ENCODE measurements at places on chromosomes 6 and 20. TPM values are rescaled to one million over a fixed set of nuclear protein-coding genes. Genes with fewer than 3 reads are reported as not detected.

DNA sequence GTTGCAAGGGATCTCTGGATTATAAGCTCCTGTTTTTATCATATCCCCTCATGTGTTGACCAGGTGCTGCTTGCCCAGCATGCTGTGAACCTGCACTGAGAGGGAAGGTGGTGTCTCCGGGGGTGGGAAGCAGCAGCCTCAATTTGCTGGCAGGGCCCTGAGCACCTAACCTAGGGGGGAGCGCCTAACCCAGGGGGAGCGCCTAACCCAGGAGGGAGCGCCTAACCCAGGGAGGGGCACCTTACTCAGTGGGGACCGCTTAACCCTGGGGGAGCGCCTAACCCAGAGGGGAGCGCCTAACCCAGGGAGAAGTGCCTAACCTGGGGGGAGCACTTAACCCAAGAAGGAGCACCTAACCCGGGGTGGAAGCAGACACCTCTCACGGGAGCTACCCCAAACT lies 83.3 kb upstream of the QKI start:
- H3K4me1 ChIP-seq, result no peaks in the 10 kb centered on the region
- H3K4me3 ChIP-seq, result no peak overlapping the region
- peaks cover 6% of the 10 kb centered on the region for H3K27me3 ChIP-seq
- H3K27ac ChIP-seq, result no peak overlapping the region

DNA sequence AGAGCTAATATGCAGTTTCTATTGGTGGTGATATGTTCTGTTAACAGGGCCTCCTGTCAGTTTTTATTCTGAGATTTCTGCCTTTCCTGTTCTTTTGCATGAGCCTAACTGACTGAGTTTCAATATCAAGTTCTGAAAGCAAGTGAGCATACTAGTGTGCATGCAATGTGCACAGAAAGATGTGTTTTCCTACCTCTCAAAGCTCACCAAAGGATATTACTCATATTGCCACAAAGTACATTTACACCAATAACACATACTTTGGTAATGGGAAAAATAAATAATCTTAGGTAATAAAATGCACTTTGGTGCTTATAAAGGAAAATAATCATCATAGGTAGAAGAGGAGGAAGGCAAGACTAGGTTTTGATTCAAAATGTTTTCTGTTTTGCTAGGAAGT lies 195.0 kb downstream of the KHDC1L start:
- H3K27ac ChIP-seq, result no peak overlapping the region
- no peak for DNase-seq
- H3K27me3 ChIP-seq, result no peaks in the 10 kb centered on the region
- no peaks in the 10 kb centered on the region for H3K4me1 ChIP-seq

- no peak overlapping the region for H3K4me3 ChIP-seq
- peak; percentile 39 for DNase-seq
- H3K27ac ChIP-seq, result no peak overlapping the region
Observed at GRCh38 chr20:1509237-1509636, 18.0 kb upstream of the SIRPB2 start.

MBOAT1 gene
- 14.0 TPM for total RNA-seq

DNA sequence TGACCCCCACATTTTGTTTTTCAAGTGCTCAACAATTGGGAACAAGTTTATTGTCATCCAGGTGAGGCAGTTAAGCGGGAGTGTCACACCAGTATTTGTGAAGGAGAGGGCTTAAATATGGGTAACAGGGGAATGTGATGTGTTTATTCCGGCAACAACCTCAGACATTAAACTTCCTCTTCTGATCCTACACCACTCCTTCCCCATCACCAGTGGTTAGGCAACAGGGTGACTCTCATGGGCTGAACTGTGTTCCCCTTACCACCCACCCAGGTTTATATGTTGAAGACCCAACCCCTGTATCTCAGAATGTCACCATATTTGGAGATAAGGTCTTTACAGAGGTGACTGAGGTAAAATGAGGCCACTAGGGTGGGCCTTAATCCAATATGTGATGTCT lies 52.1 kb upstream of the RNF182 start:
- no peaks in the 10 kb centered on the region for H3K36me3 ChIP-seq
- H3K4me3 ChIP-seq, result no peak overlapping the region
- DNase-seq, result no peak
- H3K27ac ChIP-seq, result no peak overlapping the region

GRCh38 chr20:19646963-19647362 lies 111.1 kb upstream of the RIN2 start:
- H3K27ac ChIP-seq, result no peak overlapping the region
- no peak for DNase-seq
- H3K4me3 ChIP-seq, result no peak overlapping the region
- H3K27me3 ChIP-seq, result no peaks in the 10 kb centered on the region

PTK7 gene
- total RNA-seq, result 1.3 TPM

DNA sequence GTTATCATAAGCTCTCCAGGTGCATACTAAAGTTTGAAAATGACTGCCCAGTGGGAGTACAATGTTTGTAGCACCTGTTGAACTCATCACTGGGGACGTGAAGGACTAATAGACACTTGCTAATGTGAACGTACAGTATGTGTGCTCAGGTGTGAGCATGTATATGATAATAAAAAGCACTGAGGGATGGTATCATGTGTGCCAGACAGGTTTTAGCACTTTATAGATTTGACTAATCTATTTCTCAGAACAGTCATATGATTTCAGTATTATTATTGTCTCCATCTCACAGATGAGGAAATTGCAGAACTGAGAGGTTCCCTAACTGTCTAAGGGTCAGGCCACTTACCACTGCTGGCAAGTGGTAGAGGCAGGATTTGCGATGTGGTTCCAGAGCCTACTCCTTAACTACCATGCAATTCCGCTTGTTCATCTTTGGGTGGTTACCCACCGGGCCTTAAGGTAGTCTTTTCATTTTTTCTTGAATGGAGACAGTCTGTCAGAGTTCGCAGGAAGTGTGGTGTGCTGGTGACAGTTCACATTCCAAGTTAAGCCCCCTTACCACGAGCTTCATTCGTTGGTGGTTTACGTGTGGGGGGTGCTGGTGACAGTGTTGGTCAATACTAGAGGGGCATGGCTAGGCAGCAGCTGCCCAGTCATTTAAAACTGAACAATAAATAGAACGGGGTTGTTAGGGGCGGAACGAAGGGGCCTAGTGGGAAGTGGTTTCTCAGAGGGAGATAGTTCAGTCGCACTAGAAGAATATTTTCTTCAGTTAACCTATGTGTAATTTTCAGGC lies 46.8 kb downstream of the RREB1 start:
- no peak overlapping the region for H3K4me3 ChIP-seq
- peak; percentile 22 for DNase-seq
- H3K27ac ChIP-seq, result no peak overlapping the region
- H3K36me3 ChIP-seq, result peaks cover 1% of the 10 kb centered on the region

- no peaks in the 10 kb centered on the region for H3K4me1 ChIP-seq
- H3K27ac ChIP-seq, result no peak overlapping the region
- no peaks in the 10 kb centered on the region for H3K27me3 ChIP-seq
Observed at GRCh38 chr6:109165392-109165974, 70.2 kb downstream of the CEP57L1 start.

TMEM170B gene
- total RNA-seq, result 0.83 TPM

GSTA3 gene
- not detected for total RNA-seq

SEMG1 gene
- not detected for total RNA-seq

DNA sequence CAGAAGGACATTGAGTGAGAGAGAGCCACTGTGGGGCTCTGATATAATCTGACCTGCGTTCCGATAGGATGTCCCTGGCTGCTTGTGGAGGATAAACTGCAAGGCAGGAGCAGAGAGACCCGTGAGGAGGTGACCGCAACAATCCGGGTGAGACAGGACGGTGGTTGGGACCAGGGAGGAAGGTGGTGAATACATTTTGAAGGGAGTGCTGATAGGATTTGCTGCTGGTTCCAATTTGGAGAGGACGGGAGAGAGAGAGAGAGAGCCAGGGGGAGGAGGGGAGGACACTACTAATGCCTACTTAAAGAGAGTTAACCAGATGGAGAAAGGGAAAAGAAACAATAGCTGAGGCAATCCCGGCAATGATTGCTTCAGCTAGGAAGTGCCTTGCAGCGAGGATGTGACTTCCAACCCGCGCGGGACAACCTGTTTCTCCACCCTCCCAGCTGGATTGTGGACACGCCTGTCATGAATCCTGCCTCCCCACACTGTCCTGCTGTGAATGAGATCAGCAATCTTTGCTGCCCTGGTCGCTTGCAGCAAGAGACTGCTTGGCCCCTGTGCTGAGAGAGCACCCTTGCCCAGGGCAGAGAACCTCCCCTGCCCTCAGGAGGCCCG lies 199.0 kb upstream of the KCNG1 start:
- H3K36me3 ChIP-seq, result no peaks in the 10 kb centered on the region
- H3K4me1 ChIP-seq, result peaks cover 12% of the 10 kb centered on the region
- H3K27me3 ChIP-seq, result peaks cover 34% of the 10 kb centered on the region
- H3K27ac ChIP-seq, result no peak overlapping the region

BPIFB1 gene
- not detected for total RNA-seq

- H3K27ac ChIP-seq, result peak overlapping the region; percentile 50
- no peaks in the 10 kb centered on the region for H3K27me3 ChIP-seq
- peak; percentile 46 for DNase-seq
- peaks cover 25% of the 10 kb centered on the region for H3K36me3 ChIP-seq
- H3K4me3 ChIP-seq, result no peak overlapping the region
Observed at GRCh38 chr6:15299430-15300131, 53.7 kb downstream of the JARID2 start.

- no peak for DNase-seq
- no peak overlapping the region for H3K4me3 ChIP-seq
- no peaks in the 10 kb centered on the region for H3K36me3 ChIP-seq
- no peaks in the 10 kb centered on the region for H3K27me3 ChIP-seq
Observed at GRCh38 chr6:86193821-86194220, 551.1 kb upstream of the SYNCRIP start.

GRCh38 chr20:45867136-45867818 lies 9.9 kb downstream of the ZSWIM3 start:
- no peaks in the 10 kb centered on the region for H3K4me1 ChIP-seq
- no peak overlapping the region for H3K4me3 ChIP-seq
- no peaks in the 10 kb centered on the region for H3K36me3 ChIP-seq
- no peak for DNase-seq
- no peak overlapping the region for H3K27ac ChIP-seq

OR2H1 gene
- total RNA-seq, result not detected

DNA sequence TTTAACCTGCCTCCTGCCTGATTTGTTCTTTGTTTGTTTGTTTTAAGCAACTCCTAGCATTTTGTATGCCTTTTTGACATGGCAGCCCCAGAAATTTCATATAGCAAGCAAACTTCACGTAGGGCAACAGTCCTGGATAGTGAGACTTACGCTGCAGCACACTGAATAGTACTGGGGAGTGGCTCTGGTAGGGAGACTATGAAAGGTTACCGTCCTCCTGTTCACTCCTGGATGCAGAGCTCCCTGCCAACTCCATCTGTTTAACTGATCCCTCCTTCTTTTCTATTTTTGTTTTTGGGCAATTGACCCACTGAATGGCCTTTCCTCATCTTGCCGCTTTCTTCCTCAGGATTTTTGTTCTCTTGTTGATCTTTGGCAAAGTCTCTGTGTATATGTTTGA lies 44.5 kb upstream of the BMP6 start:
- no peak overlapping the region for H3K4me3 ChIP-seq
- DNase-seq, result no peak

All from activated CD4-positive, alpha-beta memory T cell treated with anti-CD3 and anti-CD28 coated beads for 36 hours (primary cell).